ENCODE measurements at places on chromosomes 1 and 21.
A peak's percentile ranks its signal among the peaks of the same experiment; 100 is the strongest.

DNA sequence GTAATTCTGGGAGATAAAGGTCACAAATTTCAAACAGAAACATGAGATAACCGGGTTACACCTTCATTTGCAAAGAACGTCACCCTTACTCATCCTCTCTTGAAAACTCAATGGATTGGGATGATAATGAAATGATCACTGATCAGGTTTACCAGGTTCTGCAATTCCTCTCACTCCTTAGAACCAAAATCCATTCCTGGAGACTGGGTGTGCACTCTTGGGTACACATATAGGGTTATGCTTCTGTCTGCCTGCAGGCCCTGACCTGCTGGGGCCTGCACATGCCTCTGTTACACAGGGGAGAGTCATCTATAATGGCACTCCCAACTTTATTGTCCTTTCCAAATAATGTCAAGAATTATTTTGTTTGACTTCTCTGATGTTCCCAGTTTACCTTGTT is 8.3 kb downstream of the SUSD4 start:
- no peak for DNase-seq

DNA sequence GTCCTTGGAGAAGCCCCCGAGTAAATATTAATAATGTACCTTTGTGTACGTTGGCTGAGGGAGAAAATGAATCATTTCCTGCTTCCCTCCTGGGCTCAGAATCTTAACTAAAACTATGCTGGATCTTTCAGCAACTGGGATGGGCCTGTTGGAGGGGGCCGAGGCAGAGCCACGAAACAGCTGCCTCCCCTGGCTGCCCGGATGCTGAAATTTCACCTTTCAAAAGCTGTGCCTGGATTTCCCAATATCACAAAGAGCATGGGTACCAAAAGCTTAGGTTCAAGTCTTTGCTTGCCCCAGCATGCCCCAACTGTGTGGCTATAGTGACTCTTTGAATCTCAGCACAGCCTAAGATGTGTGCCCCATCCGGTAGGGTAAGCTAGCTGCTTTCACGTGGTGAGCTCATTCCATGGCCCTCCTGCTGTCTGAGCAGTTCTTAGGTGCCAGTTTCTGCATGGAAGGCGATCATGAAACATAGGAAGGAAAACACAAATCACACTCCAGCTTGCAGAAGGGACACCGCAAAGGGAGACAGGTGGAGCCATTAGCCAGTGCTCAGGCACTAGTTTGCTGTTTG is 473.5 kb downstream of the PTPRU start:
- peak; percentile 43 for DNase-seq

GRCh38 chr1:64975740-64976139 is 9.4 kb upstream of the JAK1 start:
- no peak for DNase-seq

DNA sequence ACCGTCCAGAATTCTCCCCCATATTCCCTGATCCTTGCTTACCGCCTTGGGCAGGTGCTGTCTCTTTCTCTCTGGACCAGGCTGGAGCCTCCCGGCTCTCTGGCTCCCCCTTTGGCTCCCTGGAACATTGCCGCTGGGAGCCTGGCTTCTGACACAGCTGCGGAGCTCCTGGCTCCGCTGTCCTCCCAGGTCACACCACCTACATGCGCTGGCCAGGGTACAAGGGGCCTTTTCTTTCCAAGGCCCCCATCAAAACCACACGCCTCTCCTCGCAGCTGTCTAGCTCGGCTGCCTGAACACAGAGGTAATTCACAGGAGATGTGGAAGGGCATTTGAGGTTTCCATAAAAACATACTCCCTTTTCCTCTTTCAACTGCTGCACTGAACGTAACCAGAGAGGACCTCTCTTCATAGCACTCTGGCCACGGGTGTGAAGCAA is 7.5 kb upstream of the ZNF648 start:
- DNase-seq = no peak

- peak; percentile 9 for DNase-seq
Measured at GRCh38 chr1:107019166-107019565, 37.3 kb upstream of the PRMT6 start.

DNA sequence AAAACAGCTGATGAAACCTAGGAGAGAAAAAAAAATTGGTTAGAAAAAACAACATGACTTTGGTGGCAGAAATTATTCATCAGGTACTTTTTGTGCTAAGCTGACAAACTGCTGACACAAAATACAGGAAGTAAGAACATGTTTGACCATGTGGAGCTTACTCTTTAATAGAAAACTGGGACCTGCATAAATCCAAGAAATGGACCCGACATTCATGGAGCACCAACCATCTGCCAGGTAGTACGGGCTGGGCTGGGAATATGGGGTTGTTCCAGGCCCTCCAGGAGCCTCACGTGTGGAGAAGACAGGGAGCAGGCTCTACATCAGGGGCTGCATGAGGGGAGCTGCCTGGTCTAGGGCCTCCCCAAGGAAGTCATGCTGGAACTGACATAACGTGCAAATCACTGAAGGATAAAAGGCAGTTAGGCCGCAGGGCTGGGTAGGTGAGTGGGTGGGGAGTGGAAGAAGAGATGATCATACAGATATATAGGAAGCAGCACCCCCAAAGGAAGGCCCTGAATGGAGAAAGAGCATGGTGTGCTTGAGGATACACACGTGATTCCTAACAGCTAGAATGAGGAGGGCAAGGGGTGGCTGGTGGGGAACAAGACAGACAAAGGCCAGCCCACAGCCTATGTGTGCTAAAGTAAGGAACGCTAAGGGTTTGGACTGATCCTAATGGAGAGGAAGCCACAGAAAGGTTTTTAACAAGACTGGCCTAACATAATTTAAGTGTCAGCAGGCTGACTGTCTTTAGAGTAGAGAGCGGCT is 26.1 kb downstream of the CD58 start:
- no peak for DNase-seq

DNA sequence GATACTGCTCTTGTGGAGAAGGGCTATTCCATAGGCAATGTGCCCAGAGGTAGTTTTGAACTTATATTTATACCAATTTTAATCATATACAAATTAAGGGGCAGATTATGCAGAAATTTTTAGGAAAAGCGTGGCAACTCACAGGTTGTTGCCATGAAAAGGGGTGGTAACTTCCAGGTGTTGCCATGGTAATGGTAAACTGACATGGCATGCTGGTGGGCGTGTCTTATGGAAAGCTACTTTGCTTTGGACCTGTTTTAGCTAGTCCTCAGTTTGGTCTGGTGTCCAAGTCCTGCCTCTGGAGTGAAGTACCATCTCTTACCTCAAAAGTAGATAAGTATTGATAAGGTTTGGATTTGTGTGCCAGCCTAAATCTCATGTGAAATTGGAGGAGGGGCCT is 7.9 kb upstream of the IL23R start:
- no peak for DNase-seq

DNA sequence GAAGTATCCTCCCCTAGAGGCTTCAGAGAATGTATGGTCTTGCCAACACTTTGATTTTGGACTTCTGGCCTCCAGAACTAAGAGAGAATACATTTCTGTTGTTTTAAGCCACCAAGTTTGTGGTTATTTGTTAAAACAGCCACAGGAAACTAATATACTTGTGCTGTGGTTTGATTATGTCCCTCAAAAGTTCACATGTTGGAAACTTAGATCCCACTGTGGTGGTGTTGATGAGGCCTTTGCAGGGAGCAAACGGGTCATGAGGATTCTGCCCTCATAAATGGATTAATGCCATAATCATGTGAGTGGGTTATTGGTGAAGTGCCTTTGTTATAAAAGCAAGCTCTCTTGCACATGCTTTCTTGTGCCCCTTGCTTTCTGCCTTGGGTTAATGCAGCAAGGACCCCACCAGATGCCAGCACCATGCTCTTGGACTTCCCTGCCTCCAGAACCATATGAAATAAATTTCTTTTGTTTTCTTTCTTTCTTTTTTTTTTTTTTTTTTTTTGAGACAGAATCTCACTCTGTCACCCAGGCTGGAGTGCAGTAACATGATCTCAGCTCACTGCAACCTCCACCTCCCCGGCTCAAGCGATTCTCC is 157.3 kb downstream of the CLIC6 start:
- no peak for DNase-seq

- no peak for DNase-seq
Measured at GRCh38 chr1:247456914-247457639, 827 bp downstream of the OR2B11 start.

DNA sequence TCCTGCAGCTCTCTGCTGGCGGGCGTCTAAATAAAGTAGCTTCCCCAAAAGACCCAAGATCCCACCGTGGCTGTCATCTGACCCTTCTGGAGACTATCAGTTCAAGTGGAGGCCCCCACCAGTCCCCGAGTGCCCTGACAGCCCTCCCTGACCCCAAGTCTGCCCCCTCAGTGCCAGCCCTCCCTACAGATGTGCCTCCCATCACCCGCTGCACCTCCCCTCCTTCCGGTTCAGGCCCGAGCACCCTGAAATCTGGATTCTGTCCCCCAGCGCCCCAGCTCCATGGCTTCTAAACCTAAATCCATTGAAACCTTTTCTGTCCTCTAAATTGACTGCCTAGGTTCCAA is 595 bp downstream of the IL10RB start:
- no peak for DNase-seq

GRCh38 chr1:240508201-240508600 is 103.8 kb downstream of the GREM2 start:
- DNase-seq = no peak

- no peak for DNase-seq
Measured at GRCh38 chr1:31460027-31460426, 47.0 kb downstream of the SERINC2 start.

DNA sequence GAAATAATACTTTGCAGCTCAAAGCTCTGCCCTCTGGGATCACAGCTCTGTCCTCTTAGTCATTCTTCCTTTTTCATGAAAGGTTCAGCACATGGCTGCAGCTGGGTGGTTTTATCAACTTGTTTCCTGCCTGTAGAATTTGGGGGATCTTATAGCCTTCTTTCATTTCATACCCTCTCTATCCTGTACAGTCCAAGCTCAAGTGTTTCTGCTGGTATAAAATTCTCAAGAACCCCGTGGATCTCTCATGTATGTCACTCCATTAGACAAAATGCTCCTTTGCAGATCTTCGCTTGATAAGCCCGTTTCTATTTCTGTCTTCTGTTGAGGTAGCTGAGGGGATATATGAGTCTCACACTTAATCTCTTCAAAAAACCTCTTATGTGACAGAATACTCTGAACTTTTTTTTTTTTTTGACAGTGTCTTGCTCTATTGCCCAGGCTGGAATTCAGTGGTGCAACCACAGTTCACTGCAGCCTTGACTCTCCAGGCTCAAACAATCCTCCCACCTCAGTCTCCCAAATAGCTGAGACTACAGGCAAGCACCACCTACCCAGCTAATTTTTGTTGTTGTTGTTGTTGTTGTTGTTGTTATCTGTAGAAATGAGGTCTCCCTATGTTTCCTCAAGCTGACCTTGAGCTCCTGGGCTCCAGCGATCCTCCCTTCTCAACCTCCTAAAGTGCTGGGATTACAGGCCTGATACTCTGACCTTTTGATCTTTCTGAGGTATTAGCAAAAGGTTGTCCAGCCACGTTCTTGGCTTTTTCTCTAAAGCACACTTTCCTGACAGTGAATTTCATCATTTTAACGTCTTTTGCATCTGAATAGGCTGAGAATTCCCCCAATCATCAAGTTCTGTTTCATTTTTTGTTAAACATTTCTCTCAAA is 24.6 kb upstream of the COL9A2 start:
- DNase-seq = no peak

- DNase-seq = no peak
Measured at GRCh38 chr1:100265562-100265930, 470 bp upstream of the RTCA start.

DNA sequence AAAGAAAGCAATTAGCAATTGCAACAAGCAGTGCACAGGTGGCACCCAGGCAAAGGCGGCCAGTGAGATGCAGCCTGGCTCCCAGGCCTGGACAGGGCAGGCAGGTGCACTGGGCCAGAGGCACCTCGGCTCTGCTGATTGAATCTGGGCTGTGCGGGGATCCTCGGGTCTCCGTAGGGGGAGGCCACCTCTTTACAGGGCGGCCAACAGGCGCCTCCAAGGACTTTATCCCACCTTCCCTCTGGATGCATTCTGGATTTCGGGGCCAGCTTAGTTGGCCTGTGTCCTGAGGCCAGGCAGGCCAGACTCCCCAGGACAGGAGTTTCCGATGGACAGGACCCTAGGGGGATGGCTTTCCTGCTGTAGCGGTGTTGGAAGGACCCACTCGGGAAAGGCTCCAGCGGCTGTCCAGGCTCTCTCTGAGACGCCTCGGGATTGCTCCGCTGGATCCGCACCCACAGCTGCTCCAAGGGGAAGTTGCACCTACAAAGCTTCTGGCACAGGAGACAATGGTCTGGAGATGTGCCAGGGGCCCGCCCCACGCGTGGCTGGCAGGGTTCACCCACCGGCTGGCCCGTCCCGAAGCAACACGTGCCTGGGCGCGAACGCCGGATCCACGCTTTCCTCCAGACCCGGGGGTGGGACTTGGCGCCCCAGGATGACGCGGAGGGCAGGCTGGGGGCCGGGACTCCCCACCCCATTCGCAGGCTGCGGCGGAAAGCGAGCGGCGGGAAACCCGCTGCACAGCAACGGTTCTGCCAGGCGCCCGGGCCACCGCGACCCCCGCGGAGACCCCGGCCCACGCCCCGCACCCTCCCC is 810 bp downstream of the SLC19A1 start:
- no peak for DNase-seq

DNA sequence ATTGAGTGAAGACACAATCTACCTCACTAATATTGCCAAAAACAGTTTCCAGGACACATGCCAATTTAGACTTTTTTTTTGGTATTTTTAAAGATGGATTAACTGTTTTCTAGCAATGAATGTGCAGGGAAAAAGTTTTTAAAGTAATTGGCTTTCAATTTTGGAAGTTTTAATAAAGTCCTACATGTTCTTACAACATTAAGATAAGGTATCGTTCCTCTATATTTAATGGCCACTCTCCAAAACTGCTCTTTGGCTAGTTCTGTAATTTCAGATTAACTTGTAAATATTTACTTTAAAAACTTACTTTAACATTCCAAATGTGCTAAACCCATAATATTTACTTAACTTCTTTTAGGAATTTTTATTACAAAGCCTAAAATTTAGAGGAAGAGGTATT is 1332.2 kb upstream of the PRMT6 start:
- DNase-seq = no peak

DNA sequence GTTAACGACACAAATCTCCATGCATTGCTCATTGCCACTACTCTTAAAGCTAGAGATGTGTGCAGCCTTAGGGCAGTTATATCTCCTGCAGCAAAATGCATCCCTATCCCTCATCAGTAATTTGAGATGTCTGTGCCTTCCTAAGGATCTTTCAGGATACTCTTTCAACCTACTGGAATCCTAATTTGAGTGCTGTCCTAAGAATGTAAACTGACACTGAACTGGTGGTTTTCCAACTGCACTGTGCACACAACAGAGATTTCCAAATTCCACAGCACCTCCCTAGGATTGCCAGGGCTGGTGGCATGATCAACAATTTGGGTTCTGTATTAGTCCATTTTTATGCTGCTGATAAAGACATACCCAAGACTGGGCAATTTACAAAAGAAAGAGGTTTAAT is 193.9 kb downstream of the LTN1 start:
- no peak for DNase-seq

- DNase-seq = no peak
Measured at GRCh38 chr1:98398649-98399048, 262.9 kb upstream of the SNX7 start.
